PC-3 (cell line): ENCODE measurements at places on chromosomes 5 and 9. TPM values are rescaled to one million over a fixed set of nuclear protein-coding genes. Genes with fewer than 3 reads are reported as not detected.

DNA sequence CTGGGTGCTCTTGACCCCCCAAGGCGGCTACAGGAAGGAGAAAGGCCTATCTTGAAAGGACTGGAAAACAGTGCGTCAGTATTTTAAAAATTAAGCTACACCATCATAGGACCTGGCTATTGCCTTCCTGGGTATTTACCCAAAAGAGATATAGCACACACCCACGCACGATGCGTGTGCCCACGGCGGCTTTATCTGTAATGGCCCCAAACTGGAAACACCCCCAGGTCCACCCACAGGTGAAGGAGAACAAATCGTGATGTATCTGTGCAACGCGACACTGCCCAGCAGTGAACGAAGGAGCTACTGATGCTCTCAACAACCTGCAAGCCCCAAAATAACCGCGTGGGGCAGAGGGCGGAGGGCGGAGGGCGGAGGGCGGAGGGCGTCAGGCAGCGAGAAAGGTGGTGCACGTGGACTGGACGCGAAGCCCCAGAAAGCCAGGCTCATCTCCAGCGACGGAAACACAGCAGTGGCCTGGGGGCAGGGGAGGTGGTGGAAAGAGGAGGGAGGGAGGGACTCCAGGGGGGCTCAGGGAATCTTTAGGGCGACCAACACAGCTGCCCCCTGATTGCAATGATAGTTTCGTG is 12.4 kb upstream of the PTGDS start:
- DNase-seq, result no peak

- DNase-seq, result peak; percentile 22
Measured at GRCh38 chr5:74361406-74362358, 278.8 kb downstream of the ENC1 start.

DNA sequence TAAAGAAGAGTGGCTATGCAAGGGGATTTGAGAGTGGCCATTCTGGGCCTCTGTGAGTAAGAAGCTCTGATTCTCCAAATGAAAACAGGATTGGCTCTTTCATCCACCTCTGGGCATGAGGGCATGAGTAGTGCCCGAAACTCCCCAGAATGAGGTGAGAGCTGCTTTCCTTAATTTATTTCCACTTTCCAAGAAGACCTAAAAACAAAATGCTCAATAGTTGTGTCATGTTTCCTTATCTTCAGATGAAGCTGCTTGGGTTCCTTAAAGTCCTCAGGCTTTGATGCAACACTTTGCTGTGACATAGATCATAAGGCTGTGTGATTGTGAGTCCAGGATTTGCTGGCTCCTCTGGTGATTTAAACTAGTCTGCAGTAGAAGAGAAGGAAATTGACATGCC is 3.1 kb upstream of the ZCCHC10 start:
- no peak for DNase-seq

GRCh38 chr5:149801307-149801990 is 71.3 kb downstream of the PPARGC1B start:
- no peak for DNase-seq

DNA sequence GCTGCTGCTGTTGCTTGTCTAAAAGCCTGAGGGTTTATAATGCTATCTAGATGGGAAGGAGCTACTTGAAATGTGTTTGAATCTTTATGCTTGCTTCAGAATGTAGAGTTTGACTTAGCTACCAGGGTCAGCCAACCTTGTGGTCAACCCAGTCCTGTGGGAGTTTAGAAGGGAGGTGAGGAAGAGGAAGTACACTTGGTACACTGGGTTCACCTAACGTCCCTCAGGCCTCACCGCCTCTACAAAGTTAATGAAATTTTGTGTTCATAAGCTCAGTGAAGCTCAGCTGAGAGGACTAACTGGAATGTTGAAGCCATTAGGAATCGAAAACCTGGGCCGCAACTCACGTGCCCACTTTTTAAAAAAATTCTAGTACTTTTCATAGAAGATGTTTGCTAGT is 10.7 kb downstream of the IQGAP2 start:
- DNase-seq, result no peak

DNA sequence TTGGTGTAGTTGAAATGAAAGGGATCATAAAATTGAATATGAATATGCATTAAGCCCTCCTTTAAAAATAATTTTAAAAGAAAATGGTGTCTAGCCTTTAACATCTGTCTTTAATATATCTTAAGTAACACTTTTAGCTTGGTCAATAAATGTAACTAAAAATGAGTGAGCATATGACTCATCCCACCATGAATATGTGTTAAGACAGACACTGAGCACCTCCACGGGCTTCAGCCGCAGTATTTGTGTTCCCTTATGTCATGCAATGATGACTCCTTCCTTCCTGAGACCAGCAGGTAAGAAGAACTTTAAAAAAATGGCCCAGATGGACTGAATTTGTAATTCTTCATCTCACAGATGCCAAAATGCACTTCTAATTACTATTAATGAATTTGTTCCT is 563.2 kb downstream of the NR2F1-AS1 start:
- DNase-seq, result peak; percentile 91

- DNase-seq, result no peak
Measured at GRCh38 chr5:157263496-157264090, 2.3 kb upstream of the CYFIP2 start.

GRCh38 chr9:113911850-113912557 is 35.9 kb downstream of the ZNF618 start:
- DNase-seq, result no peak

GRCh38 chr9:130626249-130626996 is 38.0 kb upstream of the PRDM12 start:
- no peak for DNase-seq

- no peak for DNase-seq
Measured at GRCh38 chr5:25863811-25864210, 1174.6 kb downstream of the CDH9 start.

DNA sequence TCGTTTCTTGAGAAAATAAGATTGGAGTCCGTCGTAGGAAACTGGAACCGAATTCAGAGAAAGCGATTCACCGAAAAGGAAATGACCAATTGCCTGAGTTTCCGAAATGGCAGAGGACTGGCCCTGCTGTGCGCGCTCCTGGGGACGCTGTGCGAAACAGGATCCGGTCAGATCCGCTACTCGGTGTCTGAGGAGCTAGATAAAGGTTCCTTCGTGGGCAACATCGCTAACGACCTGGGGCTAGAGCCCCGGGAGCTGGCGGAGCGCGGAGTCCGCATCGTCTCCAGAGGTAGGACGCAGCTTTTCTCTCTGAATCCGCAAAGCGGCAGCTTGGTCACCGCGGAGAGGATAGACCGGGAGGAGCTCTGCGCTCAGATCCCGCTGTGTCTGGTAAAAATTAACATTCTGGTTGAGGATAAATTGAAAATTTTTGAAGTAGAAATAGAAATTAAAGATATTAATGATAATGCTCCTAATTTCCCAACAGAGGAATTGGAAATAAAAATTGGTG is 379 bp downstream of the PCDHGA3 start:
- DNase-seq, result no peak

DNA sequence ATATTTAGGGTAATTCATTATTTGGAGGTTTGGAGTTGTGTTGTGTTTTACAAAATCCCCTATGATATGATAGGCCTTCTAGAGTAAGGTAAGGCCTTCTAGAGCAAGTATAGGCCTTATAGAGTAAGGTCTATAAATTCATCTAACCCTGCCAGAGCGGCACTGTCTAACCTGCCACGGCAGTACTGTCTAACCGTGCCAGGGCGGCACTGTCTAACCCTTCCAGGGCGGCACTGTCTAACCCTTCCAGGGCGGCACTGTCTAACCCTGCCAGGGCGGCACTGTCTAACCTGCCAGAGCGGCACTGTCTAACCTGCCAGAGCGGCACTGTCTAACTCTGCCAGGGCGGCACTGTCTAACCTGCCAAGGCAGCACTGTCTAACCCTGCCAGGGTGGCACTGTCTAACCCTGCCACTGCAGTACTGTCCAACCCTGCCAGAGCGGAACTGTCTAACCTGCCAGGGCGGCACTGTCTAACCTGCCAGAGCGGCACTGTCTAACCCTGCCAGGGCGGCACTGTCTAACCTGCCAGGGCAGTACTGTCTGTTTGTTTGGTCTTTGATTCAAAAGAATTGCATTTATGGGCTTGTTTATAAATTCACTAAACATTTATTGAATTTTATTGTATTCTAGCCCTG is 9.6 kb downstream of the RNF20 start:
- no peak for DNase-seq

- DNase-seq, result no peak
Measured at GRCh38 chr9:123772967-123773366, 157.0 kb downstream of the DENND1A start.

DNA sequence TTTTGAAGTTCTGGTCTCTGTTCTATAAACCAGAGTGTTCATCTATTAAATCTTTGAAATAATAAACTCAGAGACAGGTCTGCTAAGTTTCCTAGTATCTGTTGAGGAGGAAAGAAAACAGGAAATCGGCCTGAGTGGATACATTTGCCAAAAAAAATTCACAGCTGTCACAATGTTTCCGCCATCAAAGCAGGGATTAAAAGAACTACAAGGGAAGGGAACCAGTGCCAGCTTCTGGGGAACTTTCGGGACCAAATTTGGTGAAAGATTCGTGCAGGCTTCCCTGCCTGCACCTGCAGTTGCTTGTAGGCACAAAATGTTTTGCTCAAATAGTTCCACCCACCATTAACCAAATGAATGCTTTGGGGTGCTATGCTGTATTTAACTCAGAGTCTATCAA is 267.5 kb downstream of the MSX2 start:
- no peak for DNase-seq

- no peak for DNase-seq
Measured at GRCh38 chr9:96195541-96195940, 106.4 kb downstream of the HSD17B3 start.

- DNase-seq, result peak; percentile 58
Measured at GRCh38 chr9:33510262-33511183, 13.5 kb upstream of the ANKRD18B start.

DNA sequence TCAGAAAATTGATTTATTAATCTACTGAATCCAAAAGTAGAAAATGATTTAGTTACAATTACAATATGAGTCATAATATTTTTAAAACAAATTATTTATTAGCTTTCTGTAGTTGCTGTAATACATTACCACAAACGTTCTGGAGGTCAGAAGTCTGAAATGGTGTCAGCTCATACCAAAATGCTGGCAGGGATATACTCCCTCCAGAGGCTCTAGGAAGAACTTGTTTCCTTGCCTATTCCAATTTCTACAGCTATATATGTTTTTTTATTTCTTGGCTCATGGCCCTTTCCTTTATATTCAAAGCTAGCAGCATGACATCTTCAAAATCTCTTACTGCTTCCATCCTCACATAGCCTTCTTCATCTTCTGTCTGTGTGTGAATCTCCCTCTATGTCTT is 667.9 kb upstream of the ITGA1 start:
- no peak for DNase-seq

GRCh38 chr9:73118286-73118685 is 33.4 kb upstream of the ANXA1 start:
- DNase-seq, result peak; percentile 31

- no peak for DNase-seq
Measured at GRCh38 chr9:104869811-104870210, 58.1 kb downstream of the ABCA1 start.

DNA sequence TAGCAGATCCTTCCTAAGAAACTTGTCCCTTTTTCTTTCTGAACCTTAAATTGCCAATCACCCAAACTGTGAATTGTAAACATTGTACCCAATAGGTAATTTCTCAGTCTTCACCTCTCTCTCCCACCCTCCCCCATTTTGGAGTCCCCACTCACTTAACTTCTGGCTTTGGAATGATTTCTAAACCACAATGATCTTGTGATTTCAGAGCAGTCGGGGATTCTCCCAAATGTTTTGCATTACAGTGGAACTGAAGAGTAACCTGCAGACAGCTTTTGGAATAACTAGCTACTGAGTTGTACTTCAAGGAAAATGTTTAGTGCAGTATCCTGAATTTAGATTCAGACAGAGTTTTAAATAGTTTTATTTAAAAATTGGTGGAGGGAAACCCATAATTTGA is 19.2 kb downstream of the SLC27A6 start:
- DNase-seq, result no peak

- DNase-seq, result no peak
Measured at GRCh38 chr9:135924628-135925338, 17.4 kb upstream of the CAMSAP1 start.

DNA sequence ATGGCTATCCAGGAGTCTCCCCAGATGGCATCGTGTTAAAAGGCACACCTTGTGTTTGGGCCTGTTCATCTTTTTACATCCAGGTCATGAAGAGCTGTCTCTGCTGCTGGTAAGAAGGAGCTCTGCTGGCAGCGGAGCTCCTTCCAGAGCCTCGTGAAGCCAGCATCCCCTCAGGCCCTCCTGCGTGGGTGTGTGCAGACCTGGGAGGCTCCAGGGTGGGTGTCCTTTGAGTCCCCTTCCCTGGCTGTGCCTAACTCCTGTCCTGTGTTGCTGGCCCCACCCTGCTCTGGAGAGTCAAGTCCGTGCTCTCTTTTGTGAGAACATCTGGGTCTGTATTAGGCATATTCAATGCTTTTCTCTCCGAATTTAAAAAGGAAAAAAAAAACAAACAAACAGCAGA is 149.6 kb upstream of the IRX2 start:
- no peak for DNase-seq

DNA sequence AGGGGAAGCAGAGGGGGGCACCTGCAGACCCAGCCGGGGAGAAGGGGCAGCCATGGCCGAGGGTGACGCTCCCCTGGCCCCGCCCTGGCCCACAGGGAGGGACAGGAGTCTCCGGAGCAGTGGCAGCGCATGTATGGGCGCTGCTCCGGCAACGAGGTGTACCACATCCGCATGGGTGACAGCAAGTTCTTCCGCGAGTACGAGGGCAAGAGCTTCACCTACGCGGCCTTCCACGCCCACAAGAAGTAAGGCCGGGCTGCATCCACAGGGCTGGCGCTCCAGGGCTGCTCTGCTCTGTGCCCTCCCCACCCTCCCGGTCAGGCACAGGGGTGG is 68.2 kb downstream of the KCNT1 start:
- no peak for DNase-seq

GRCh38 chr5:103256178-103256577 is 2.4 kb upstream of the MACIR start:
- peak; percentile 39 for DNase-seq

RGMB gene
- 31.1 and 37.3 TPM in 2 replicates for total RNA-seq

FGF1 gene
- 1.5 and 9.7 TPM in 2 replicates for total RNA-seq

NDST1 gene
- total RNA-seq, result 42.6 and 46.1 TPM in 2 replicates

ABLIM3 gene
- 43.6 and 48.0 TPM in 2 replicates for total RNA-seq

C9orf50 gene
- not detected in 2 replicates for total RNA-seq

KIAA0825 gene
- total RNA-seq, result 0.07 and 0.23 TPM in 2 replicates

CD274 gene
- 3.8 and 5.1 TPM in 2 replicates for total RNA-seq

GLRA1 gene
- total RNA-seq, result not detected in 2 replicates
